ENCODE measurements at places on chromosomes 6 and 20.

- DNase-seq, result no peak
Observed at GRCh38 chr20:32562495-32562911, 22.6 kb downstream of the NOL4L start.

DNA sequence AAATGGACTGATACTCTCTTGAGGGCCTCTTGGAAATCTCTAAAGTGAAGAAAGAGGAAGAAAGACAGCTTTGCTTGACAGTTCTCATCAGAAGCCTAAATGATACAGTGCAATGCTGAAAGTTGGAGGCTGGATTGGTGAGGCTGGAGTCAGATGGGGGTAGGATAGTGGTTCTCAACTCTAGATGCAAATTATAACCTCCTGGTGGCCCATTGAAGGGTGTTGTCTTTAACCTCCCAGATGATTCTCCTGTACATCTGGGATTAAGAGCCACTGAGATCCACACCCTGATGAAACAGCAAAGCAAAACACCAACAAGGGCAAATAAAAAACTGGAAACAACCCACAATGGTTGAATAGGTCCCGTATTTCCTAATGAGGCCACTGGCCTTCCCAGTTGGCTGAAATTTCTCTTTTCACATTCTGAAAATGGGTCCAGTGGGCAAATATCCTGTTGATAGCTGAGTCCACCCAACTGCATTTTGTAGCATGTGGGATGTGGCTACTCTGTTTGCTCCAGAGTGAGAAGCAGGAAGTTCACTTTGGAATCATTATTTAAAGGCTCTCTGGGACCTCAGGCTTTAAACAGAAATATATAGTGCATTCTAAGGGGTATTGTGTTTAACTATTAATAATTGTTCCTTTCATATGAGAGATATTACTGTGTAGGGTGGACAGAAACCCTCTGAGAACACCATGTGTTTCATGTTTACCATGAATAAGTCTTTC is 208.1 kb downstream of the SOX4 start:
- no peak for DNase-seq

DNA sequence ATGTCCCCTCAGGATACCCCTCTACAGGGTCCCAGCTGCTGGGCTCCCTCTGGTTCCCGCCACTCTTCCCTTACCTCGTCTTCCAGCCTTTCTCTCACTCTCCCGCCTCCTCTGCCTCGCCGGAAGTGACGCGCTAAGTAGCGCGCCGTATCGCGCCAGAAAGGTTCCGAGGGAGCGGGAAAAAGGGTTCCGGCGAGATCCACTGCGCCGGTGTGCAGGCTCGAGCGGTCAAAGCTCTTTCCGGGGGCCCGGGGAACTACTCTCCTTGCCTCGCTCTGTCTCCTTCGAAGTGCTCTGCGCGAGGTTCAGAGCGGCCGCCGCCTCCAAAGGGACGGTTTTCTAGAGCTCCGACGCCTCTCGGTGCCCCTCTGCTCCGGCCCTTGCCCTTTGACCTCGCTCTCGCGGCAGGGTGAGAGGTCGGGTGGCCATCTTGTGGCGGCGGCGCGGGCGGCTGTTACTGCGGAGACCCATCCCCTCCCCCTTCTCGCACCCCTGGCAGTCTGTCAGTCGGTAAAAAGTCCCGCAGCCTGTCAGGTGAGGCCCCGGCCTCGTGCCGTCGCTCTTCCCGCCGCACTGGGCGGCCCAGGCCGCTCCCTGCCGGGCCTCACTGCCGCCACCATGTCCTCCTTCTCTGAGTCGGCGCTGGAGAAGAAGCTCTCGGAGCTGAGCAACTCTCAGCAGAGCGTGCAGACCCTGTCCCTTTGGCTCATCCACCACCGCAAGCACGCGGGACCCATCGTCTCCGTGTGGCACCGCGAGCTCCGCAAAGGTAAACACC is at the start of the genes RPRD1B and TTI1:
RPRD1B (plus strand) TSS at position 417 of the 778 bp plus-strand sequence; CDS start at position 619, 202 bp downstream.
TTI1 (minus strand) TSS at position 127 of the 778 bp plus-strand sequence. CDS start 19,640 bp downstream, outside the sequence.
- DNase-seq, result peak; percentile 97

GRCh38 chr20:63434599-63435378 is 37.7 kb downstream of the KCNQ2 start:
- peak; percentile 59 for DNase-seq

- no peak for DNase-seq
Observed at GRCh38 chr20:62665153-62665754, 23.0 kb downstream of the SLCO4A1 start.

GRCh38 chr6:151546941-151547659 is 53.3 kb downstream of the CCDC170 start:
- DNase-seq, result no peak

DNA sequence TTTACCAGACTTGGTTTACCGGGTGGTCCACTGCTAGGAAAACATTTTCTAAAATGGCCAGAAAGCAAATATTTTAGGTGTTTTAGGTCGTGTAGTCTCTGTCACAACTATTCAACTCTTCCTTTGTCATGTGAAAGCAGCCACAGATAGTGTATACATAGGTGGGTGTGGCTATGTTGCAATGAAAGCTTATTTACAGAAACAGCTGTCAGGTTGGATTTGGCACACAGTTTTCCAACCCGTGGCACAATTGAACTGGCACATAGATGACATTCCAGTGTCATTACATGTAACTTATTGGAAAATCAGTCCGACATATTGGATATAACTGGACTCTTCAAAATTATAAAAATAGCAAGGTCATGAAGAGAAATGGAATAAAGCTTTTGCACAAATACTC is 68.9 kb upstream of the KCNQ5 start:
- DNase-seq, result no peak

DNA sequence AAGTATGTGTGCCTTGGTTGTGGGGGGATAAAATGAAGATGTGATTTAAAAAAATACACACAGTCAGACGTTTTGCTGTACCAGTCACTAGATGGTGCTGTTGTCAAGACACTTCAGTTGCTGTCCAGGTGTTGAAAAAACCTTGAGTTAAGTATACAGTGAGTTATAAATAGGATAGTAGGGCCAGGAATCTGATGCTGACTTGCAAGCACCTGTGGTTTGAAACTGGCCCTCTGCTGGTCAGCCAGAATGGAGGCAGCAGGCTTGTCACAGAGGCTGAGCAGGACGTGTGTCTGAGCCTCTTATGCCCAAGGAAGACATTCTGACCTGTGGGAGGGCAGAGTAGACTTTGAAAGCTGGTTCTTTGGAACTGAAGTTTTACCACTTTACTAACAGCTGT is 27.8 kb downstream of the RNF8 start:
- DNase-seq, result peak; percentile 19

DNA sequence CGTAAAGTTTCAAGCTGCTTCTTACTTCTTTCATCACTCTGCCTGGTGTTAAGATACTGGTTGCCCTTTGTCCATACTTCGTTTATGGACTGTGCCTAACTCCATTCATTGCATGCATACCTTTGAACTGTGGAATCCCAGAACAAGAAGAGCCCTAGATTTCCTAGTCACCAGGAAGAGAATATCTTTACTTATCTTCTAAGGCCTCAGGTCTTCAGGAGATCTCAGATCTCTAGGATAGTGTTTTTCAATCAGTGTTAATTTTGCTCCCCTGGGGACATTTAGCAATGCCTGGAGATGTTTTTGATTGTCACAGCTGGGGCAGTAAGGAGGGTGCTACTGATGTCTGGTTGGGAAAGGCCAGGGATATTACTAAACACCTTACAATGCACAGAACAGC is 35.5 kb upstream of the GJA1 start:
- DNase-seq, result no peak

DNA sequence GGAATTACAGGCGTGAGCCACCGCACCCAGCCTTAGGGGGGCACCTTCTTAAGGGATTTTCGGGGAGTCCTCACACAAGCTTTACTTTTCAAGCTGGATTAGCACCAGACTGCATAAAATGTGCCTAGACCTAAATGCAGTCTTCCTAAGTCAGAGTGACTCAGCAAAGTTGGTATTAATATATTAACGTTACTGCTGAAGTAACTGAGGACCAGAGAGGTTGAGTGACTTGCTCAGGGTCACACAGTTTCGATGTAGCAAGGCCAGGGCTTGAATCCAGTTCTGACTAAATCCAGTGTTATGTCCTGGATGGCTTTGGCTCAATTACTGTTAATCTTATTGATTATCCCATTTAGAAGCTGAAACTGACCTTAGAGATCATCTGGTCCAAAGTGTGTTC is 13.4 kb downstream of the EDEM2 start:
- no peak for DNase-seq

- DNase-seq, result peak; percentile 80
Observed at GRCh38 chr20:47792021-47792618, 6.8 kb upstream of the SULF2 start.

DNA sequence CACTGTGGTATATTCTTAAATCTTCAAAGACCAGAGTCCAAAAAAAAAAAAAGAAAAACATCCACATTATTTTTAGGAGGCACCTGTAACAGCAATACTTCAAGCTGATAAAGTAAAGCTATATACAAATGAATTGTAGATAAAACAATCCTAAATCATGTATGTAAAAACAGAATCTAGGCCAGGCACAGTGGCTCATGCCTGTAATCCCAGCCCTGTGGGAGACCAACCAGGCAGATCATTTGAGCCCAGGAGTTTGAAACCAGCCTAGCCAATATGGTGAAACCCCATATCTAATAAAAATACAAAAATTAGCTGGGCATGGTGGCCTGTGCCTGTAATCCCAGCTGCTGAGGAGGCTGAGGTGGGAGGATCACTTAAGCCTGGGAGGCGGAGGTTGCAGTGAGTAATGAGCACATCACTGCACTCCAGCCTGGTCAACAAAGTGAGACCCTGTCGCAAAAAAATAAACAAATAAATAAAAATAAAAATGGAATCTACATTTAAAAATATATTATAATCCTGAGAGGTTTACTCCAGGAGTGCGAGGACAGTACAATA is 7.3 kb downstream of the NAPB start:
- no peak for DNase-seq

GRCh38 chr20:60200305-60200918 is 242.2 kb downstream of the CDH26 start:
- DNase-seq, result no peak

- DNase-seq, result no peak
Observed at GRCh38 chr6:135114355-135115145, 59.9 kb upstream of the HBS1L start.

- DNase-seq, result no peak
Observed at GRCh38 chr6:110960014-110960390, 1.5 kb downstream of the GTF3C6 start.

DNA sequence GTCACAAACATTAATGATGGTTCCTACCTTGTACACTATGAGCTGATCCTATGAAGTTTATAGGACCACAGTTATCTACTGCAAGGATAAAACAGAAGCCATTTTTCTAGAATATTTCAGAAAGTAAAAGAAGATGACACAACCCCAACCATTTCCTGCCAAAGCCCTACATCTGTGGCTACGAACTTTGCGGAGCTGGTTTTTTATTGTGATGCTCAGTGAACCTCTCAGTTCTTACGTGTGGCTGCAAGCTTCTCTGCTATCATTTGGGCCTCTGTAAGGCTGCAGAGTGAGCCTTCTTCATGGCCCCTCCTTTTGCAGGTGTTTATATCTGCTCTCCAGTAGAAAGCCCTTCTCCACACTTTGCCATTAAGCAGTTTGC is 17.8 kb upstream of the TAGAP start:
- no peak for DNase-seq

DNA sequence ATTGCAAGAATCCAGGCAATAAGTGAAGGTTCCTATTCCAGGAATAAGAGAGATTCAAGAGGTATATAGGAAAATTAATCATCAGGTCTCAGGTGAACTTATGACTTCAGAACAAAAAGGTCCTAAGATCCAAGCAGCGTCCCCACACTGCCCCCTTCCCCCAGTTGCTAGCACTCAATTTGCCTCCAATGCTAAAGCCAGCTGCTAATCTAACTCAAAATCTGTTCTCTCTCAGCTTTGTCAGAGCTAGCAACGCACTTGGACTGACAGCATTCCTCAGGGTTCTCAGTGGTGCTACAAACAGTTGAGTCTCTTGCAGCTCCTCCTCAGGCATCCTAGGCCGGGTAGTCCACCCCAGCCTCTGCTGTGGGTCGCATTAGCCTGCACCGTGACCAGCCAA is 148.3 kb downstream of the RFX6 start:
- DNase-seq, result no peak

- DNase-seq, result peak; percentile 56
Observed at GRCh38 chr6:39228992-39229767, at the start of gene KCNK5. Gene KCNK5, minus strand, starts transcription at chr6:39229475. Its CDS starts 364 bp downstream, at chr6:39229111.

DNA sequence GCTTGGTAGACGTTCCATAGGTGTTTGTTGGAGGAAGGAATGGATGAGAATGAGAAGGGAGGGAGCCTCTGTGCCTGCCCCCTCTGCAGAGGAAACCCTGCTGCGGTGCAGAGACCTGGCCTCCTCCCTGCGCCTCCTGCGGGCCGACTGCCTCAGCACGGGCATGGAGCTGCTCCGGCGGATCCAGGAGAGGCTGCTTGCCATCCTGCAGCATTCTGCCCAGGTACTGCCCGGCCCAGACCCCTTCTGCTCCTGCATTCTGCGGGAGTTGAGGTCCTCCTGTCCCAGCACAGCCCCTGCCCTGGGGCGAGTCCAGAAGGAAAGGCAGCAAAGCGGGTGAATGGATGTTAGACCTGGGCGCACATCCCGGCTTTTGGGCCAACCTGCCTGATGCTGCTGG is 6.1 kb downstream of the DNPH1 start:
- DNase-seq, result no peak

DNA sequence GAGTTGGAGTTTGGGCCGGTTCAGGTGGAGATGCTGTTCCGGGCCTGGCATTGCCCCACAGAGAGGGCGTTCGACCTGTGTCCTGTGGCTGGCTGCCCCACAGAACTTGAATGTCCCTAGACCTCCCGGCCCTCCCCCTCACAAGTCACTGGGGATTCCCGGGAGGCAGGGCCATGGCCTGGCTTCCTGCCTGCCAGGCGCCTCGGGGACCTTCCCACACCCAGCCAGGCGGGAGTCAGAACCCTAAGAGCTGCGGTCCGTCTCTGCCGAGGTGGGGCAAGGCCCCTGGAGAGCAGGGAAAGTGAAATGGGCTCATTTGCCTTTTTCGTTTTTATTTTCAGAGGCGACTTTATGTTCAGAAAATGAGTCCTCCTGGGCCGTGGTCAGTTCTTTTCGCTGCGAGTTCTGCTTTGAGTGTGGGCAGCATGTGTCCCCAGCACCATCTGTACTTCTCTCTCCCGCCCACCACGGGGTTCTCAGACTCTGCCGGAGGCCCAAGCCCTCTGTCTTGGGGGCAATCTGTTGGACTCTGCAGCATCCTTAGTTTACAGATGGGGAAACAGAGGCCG is 8.5 kb downstream of the RBM38 start:
- no peak for DNase-seq

Data from umbilical cord (tissue), 2 donors.